Activated T-cell treated with anti-CD3 and anti-CD28 coated beads, Interleukin-2, amount 50 U/mL, for 24 hours (primary cell): ENCODE measurements at places on chromosomes 5 and 9.

DNA sequence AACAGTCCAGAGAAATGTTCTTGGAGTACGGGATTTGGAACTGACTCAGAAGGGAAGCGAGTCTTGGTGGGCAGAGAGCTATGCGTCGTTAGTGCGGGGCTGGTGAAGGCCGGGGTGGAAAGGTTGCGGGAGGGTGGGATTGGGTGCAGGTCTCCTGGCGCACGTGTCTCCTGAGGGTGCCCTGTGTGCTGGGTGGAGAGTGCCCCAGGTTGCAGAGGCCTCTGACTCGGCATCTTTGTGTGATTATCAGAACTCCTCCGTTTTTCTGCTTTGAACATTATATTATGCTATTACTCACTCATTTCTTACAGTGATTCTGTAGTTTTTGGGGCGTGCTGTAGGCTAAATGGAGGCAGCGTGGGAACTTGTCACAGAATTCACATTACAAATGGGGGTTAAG is 11.4 kb downstream of the CEP72 start:
- no peak for DNase-seq

DNA sequence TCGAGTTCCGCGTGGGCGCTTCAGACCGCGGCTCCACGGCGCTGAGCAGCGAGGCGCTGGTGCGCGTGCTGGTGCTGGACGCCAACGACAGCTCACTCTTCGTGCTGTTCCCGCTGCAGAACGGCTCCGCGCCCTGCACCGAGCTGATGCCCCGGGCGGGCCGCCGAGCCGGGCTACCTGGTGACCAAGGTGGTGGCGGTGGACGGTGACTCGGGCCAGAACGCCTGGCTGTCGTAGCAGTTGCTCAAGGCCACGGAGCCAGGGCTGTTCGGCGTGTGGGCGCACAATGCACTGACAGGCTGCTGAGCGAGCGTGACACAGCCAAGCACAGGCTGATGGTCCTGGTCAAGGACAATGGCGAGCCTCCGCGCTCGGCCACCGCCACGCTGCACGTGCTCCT is 3.7 kb upstream of the PCDHB15 start:
- DNase-seq: no peak

DNA sequence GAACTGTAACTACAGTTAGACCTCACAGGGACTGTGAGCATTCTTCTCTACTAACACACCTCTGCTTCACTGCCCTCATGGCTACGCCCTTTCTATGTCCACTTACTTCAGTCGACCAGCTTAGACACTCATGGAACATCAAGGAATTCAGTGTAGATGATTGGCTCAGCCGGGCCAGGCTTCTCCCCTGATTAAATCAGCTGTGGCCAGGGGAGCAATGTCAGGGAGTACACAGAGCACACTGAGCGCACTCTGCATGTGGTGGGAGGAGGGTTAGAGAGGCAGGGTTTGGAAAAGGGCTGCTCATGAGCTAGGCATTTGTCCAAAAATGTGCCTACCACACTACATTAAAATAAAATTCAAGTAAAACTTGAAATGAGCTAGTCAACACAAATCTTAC is 400.5 kb downstream of the ARRDC3 start:
- DNase-seq: no peak

DNA sequence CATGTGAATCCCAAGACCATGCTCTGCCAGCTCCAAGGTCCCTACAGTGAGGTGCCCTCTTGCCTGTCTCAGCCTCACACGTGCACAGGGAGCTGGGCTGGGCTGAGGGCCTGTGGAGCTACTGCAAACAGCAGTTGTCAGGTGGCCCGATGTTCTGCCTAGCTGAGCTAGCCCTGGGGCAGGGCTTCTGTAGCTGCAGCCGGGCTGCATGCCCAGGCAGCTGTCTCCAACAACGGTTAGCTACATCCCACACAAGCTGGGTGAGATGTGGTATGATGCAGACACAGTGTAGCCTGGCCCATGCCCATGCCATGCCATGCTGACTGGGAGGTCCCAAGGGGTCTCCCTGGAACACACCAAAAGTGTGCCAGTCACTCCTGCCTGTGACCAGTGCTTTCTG is 62.0 kb downstream of the MACROH2A1 start:
- no peak for DNase-seq

- no peak for DNase-seq
These were observed 76.5 kb downstream of the KCTD16 start for GRCh38 chr5:144247131-144247530.

DNA sequence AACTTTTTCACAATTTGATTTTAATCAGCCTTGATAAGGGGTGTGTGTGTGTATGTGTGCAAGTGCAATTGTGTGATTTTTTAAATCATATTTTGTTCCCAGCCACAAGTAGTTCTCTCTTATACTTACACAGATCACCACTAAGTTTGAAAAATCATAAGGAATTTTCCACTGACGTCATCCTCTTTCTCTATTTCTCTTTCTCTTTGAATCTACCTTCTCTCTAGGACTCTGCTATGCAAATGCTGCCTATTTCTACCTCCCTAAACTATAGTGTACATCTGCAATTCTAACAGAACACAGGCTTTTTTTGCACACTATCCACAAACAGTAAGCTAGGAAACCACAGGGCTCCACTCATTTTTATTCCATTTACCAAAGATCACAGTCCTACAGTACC is 254.6 kb upstream of the CYLC2 start:
- no peak for DNase-seq
